ENCODE measurements at places on chromosomes 1 and 21.

DNA sequence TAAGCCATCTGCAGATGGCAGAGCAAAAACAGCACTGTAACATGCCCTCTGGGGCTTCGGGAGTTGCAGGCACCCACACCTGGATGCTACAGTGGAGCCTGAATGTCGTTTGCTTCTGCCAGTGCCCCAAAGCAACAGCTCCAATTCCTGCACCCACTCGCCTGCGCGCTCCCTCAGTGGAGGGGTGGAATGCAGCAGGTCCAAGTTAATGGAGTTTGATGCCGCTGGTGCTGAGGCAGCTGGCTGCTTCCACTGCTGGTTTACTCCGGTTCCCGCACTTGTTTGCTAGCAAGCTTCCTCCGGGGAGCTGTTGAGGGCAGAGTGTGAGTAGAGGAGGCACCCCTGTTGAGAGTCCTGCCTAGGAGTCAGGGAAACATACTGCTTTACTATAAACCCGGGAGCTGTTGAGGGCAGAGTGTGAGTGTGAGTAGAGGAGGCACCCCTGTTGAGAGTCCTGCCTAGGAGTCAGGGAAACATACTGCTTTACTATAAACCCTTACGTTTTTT is 584.0 kb upstream of the TMPRSS15 start:
- DNase-seq = no peak

GRCh38 chr1:206554211-206554610 is 46.9 kb downstream of the RASSF5 start:
- DNase-seq = no peak

- DNase-seq = no peak
Measured at GRCh38 chr1:229230140-229230892, 40.6 kb upstream of the RAB4A start.

- no peak for DNase-seq
Measured at GRCh38 chr1:243639027-243639658, 210.9 kb downstream of the AKT3 start.

DNA sequence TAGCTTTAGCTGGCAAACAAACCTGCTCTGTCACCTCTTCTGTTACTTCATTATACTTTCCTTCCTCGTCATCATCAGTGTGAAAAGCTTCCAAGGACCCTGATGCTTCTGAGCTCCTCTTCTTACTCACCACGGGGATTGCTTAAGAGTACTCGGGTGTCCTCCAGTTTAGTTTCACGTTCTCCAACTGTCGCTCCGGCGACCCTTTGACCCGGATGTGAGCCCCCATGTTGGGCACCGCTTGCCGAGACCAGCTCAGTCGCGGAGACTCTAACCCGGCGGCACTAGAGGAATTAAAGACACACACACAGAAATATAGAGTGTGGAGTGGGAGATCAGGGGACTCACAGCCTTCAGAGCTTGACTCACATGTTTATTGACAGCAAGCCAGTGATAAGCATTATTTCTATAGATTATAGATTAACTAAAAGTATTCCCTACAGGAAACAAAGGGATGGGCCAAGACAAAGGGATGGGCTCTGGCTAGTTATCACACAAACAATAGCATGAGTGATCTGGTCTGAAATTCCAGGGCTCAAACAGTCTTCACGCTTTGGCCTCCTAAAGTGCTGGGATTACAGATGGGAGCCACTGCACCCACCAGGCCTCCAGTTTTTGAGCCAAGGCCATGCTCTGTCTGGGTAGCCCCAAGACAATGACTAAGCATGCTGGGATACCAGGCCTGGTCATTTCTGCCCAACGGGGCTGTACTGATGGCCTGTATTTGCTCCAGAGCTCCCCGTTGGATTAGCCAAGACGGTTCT is 30.1 kb upstream of the ENO1 start:
- DNase-seq = no peak

GRCh38 chr1:112304612-112305011 is 91.4 kb upstream of the CTTNBP2NL start:
- DNase-seq = no peak

DNA sequence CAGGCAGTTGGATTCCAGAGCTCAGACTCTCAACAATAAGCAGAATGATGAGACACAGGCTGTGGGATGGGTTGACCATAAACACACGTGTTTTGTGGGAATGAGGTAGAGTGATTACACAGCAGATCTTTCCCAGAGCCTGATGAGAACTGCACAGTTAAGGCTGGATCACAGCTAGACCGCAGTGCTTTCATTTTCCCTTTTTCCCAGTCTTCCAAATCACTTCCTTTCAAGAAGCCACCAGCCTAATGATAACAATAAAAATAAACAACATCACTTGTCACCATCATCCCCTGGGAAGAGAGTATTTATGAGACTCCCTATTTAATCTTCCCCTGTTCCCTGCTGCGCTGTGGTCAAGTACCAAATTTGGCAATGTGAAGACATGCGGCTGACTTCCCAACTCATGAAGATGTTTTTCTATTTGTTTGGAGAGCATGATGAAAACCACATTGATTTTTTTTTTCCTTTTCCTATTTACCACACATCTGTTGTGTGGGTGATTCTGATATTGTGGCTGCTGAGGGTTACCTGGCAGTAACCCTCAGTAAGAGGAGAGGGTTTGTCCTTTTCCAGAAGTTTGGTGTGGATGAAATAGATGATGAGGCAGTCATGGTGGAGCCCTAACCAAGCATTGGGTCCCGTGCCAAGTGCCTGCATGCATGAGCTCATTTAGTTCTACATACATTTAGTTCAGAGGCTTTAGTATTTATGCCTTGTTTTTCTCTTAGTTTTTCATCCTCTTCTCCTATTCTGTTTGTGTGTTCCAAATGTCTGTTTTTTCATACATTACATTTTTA is 248.9 kb upstream of the HOOK1 start:
- DNase-seq = no peak

GRCh38 chr1:60695716-60696171 is 386.6 kb upstream of the NFIA start:
- DNase-seq = no peak

DNA sequence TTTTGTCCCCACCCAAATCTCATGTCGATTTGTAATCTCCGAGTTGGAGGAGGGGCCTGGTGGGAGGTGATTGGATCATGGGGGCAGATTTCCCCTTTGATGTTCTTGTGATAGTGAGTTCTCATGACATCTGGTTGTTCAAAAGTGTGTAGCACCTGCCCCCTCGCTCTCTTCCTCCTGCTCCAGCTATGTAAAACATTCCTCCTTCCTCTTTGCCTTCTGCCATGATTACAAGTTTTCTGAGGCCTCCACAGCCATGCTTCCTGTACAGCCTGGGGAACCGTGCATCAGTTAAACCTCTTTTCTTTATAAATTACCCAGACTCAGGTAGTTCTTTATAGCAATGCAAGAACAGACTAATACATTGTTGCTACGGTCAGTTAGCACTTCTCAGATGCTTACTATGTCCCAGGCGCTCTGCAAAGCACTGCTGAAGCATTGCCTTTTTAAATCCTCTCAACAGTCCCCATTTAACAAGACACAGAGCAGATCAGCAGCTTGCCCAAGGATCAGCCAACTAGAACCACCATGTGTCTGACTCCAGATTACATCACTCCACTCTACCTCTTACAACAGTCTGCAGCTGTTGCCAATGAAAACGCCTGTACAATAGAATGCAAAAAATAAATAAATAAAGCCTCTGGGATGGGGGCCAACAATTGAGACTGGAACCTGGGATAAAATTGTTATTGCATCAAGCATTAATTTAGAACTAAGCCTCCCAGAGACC is 52.4 kb upstream of the USP1 start:
- no peak for DNase-seq

DNA sequence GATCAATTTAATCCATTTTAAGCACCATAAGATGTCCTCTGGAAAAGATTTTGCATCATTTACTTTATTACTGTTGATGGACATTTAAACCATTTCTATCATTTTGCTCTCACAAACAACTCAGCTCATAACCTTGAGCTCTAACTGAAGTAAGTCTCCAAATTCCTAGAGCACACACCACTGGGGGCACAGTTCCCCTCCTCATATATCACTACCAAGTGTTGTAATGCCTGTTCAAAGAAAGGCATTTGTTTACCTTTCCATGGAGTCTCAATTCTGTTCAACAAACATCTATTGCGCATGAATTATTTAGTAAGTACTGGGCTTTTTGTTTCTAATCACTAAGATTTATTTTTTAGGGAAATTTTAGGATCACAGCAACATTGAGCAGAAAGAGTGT is 8.9 kb upstream of the OMA1 start:
- DNase-seq = no peak

- DNase-seq = no peak
Measured at GRCh38 chr1:2860476-2861142, 59.1 kb upstream of the TTC34 start.

GRCh38 chr21:38269576-38269936 is 12.8 kb downstream of the KCNJ15 start:
- no peak for DNase-seq

- no peak for DNase-seq
Measured at GRCh38 chr1:185861630-185862029, 127.4 kb downstream of the HMCN1 start.

- no peak for DNase-seq
Measured at GRCh38 chr1:63269571-63269970, 52.8 kb upstream of the FOXD3 start.

- DNase-seq = no peak
Measured at GRCh38 chr1:210728437-210729149, 399.9 kb downstream of the HHAT start.

DNA sequence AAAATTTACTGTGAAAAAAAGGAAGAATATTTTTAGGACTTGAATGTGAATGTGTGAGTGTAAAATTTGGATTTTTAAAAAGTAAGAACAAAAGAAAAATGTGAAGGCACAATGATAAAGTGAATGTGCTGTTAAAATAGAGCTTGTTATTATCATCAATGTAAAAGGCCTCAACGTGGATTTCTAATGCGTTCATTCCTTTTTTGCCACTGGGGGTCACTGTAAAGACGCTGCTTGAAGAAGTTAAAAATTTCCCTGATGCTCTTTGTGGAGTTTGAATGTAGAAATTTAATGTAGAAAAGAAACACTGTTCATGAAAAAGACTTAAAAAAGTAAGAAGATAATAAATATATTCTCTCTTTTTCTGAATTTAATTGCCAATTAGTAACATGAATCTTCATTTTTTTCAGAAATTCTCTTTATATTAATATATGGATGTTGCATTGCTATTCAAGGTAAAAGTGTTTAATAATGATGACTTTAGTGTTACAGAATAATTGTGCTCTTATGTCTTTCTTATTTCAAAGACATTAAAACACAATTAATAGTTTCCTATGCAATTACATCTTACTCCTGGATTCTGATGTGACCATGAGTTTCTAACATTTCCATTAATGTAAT is 161.5 kb downstream of the DNM3 start:
- DNase-seq = peak; percentile 11
